ENCODE measurements at places on chromosomes 5 and 9.

DNA sequence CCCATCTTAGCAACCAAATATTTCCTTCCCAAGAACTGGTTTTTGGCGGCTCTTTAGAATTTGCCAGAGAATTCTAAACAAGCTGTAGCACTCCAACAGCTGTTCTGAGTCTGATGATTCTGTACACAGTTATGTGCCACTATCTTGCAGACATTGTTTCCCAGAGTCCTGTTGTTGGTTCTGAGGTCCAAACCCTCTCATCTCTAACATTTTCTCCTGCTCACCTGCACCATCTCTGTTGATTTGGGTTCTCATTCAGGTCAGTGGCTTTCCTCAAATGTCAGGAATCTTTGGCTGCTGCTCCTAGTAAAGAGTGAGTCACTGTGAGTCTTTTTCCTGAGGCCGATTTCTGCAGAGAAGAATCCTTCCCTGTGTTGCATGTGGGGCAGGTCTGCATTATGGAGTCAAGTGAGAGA, 50.0 kb downstream of the CAMSAP1 start:
- no peak for DNase-seq

GRCh38 chr5:38151878-38152277, 106.5 kb upstream of the EGFLAM start:
- DNase-seq: no peak

DNA sequence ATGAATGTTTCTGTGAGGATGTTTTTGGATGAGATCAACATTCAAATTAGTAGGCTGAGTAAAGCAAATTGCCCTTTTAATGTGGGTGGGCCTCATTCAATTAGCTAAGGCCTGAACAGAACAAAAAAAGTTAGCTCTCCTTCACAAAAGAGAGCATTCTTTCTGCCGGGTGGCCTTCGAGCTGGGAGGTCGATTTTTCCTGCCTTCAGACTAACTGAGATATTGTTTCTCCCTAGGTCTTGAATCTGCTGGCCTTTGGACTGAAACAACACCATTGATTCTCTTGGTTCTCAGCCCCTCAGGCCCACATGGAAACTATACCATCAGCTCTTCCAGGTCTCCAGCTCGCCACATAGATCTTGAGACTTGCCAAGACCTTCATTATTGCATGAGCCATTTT, 29.1 kb upstream of the FREM1 start:
- DNase-seq: no peak

DNA sequence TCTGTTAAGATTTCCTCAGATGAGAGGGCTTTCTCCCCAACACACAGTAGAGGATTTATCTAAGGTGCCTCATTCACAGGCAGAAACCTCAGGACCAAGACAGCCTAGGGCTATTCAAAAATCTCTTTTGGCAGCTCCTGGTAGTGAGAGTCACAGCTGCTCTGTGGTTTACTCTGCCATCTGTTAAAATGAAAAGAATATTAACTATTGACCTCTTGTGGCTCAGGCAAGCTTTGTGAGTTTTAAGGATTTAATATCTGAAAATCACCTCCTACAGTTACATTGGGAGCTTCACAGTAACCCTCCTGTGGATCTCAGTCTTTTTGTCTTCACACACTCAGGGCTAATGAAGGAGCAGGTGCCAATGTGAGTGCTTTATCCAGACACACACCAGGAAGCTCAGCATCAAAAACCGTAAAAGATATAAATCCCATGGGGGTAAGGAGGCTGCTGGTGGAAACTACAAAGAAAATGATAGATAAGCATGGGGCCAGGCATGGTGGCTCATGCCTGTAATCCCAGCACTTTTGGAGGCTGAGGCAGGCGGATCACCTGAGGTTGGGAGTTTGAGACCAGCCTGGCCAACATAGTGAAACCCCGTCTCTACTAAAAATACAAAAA, 29.7 kb downstream of the PPP1R2B start:
- peak; percentile 44 for DNase-seq

- no peak for DNase-seq
Observed at GRCh38 chr5:35771300-35771699, 85.4 kb upstream of the IL7R start.

DNA sequence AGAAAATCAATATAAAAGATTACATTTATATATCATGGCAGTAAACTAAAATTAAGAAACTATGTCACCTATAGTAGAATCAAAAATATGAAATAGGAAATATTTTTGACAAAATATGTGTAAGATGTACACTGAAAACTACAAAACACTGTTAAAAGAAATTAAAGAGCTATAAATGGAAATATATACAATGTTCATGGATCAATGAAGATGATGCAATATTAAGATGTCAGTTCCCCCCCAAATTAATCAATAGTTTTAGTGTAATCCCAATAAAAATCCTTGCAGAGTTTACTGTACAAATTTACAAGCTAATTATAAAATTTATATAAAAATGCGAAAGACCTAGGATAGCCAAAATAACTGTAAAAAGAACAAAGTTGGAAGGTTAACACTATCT, 173.0 kb upstream of the ADRA1B start:
- DNase-seq: no peak

- DNase-seq: no peak
Observed at GRCh38 chr9:29209748-29210291, 1636.5 kb upstream of the C9orf72 start.

- no peak for DNase-seq
Observed at GRCh38 chr9:11328326-11328725, 715.5 kb upstream of the PTPRD start.

- DNase-seq: no peak
Observed at GRCh38 chr9:127130661-127131538, 8.5 kb upstream of the ANGPTL2 start.

GRCh38 chr5:129664336-129664937, 83.5 kb upstream of the MINAR2 start:
- no peak for DNase-seq

DNA sequence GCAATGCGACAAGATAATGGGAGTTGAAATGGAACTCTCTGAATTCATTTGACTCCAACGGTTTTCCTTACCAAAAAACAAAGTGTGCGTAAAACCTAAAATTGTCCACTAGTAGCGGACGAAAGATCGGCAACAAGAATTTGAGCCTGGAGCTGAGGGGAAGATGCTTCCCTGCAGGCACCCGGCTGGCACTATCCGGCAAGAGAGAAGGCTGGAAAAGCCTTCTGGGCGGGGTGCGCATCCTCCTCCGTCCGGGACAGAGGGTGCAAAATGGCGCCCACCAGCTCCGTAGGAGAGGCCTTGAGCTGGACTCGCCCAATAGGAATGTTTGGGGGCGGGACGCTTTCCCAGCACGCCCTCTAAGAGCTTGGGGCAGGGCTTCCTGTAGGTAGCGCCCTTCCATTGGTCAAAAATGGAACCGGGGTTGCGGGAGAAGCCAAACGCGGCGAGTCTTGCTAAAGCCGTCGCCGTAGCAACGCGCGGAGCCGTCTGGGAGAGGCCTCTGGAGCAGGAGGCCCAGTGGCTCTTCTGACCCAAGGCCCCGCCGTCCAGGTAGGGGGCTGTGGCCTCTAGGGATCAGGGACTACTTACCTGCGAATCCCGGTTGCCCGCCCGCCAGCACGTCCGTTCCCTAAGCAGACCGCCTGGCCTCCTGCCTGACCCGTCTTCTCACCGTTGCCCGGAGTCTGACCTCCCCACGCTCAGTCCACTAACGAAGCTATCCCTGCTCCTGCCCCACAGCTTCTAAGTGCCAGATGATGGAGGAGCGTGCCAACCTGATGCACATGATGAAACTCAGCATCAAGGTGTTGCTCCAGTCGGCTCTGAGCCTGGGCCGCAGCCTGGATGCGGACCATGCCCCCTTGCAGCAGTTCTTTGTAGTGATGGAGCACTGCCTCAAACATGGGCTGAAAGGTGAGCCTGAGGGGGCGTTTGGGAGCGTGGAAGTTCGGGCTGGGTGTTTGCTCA, 9.2 kb downstream of the RUFY1 start:
- DNase-seq: peak; percentile 95

DNA sequence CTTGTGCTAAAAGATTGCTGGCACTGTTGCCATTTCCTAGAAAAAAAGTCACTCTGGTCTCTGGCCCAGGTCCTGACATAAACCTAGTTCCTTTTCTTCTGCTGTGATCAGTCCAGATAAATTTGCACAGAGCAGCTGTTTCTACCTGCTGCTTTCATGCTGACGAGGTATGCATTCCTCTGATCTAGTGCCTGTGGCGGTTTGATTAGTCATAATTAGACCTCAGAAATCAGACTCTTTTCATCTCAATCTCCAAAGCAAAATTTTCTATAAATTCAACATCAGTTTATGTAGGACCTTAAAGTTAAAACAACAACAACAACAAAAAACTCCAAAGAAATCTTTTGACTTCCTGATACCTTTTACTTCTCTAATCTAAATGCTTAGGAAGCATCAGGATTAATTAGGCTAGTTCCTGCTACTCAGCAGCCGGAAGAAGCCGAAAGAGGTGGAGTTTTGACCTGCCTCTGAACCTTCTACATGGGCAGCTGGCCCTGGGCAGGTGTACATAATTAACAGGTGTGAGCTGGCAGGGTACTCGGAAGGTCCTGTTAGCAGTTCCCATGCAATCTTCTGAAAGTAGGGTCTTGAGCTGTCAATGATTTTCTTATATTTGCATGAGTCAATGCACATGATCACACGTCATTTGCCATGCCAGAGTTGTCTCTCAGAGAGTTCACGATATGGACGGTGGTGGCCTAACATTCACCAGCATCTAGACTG, 83.3 kb upstream of the CCDC112 start:
- DNase-seq: no peak

DNA sequence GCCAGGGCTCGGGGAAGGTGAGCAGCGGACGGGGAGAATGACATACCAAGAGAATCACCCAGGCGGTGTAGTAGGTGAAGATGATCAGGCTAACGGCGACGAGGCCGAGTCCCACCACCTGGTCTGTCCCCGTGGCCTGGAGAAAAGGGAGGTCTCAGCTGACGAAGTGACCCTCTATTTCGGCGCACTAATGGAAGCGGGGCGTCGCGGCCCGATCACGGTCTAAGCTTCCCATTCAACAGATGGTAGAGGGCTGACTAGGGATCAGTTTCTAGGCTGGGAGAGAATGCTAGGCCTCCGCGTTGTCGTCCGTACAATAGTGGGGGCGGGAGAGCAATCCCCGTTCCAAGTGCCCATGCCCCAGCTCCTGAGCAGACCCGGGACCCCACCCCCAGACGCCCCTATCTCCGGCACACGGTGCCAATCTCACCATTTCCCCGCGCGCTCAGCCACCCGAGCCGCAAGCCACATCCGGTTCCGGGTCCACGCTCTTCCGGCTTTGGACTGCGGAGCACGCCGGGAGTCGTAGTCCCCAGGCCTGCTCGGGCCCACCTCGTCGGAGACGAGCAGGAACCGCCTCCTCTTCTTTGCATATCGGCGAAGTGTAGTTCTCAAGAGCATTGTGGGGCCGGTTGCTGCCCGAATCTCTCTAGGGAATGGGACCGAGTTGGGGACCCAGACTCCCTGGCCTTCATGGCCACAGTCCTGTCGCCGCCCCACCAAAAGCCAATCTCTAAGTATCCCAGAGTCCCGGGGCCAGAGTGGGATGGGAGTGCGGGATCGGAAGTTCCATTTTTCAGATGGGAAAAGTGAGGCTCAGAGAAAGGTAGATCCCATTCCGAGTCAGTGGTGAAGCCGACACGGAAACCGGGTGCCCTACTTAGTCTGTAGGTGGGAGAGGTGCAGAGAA, at the start of gene DPM2:
Gene DPM2 (minus strand): TSS at position 467 of the 910 bp plus-strand sequence. CDS start 34 bp downstream, at position 433.
- DNase-seq: peak; percentile 89
